ENCODE measurements at places on chromosomes 13 and 19. TPM values are rescaled to one million over a fixed set of nuclear protein-coding genes. Genes with fewer than 3 reads are reported as not detected.

HIF3A gene
- 49.2 TPM for total RNA-seq

DACH1 gene
- total RNA-seq = 1.00 TPM

SPART gene
- 36.8 TPM for total RNA-seq

ZNF136 gene
- 3.0 TPM for total RNA-seq

ZNF135 gene
- total RNA-seq = 4.2 TPM

AP2S1 gene
- 77.3 TPM for total RNA-seq

RGL3 gene
- 5.8 TPM for total RNA-seq

BSPH1 gene
- not detected for total RNA-seq
